T-cell (primary cell): ENCODE measurements at places on chromosomes 5 and 9.

GRCh38 chr5:143619040-143619439, 192.9 kb upstream of the HMHB1 start:
- no peak for DNase-seq

- no peak for DNase-seq
These were observed 24.8 kb downstream of the SARDH start for GRCh38 chr9:133713150-133713959.

- no peak for DNase-seq
These were observed 99.3 kb upstream of the ZNF366 start for GRCh38 chr5:72606525-72606924.

DNA sequence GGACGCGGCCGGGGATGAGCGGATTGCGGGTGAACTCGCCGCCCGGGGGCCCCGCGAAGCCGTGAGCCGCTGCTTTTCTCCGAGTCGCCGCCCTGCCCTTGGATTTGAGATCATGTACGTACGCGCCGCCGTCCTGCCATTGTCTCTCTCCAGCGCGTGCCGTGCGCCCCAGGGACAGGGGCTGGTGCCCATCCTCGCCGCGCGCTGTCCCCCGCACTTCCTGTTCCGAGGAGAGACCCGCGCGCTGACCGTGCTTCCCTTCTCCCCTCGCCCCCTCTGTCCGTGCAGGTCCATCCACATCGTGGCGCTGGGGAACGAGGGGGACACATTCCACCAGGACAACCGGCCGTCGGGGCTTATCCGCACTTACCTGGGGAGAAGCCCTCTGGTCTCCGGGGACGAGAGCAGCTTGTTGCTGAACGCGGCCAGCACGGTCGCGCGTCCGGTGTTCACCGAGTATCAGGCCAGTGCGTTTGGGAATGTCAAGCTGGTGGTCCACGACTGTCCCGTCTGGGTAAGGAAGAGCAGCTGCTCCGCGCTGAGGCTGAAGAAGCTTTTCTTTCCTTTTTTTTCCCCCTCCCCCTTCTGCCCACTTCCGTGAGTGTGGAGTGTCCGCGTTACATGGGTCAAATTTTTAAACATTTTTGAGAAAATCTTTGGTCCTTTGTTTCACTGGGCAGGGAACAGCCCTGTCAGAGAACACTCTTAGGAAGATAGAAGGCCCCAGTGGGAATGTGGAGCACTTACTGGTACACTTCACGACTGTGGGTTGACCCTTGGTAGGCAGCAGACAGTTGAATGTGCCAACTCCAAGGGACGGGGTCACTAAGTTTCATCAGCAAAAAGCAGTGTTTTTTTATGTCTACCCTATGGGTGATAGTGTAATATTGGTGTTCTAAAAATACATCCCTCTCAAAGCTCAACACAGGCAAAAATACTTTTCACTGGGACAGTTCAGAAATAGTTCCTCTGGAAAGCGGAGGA, 727 bp downstream of the RHOBTB3 start:
- no peak for DNase-seq
